Stimulated activated CD8-positive, alpha-beta memory T cell treated with anti-CD3 and anti-CD28 coated beads, Interleukin-4, amount 100 ng/mL, for 1 hour (primary cell): ENCODE measurements at places on chromosomes 5 and 9.

GRCh38 chr5:123285122-123286023, 137.8 kb downstream of the CEP120 start:
- no peak for DNase-seq

- no peak for DNase-seq
Measured at GRCh38 chr5:119319401-119319800, 36.4 kb upstream of the TNFAIP8 start.

DNA sequence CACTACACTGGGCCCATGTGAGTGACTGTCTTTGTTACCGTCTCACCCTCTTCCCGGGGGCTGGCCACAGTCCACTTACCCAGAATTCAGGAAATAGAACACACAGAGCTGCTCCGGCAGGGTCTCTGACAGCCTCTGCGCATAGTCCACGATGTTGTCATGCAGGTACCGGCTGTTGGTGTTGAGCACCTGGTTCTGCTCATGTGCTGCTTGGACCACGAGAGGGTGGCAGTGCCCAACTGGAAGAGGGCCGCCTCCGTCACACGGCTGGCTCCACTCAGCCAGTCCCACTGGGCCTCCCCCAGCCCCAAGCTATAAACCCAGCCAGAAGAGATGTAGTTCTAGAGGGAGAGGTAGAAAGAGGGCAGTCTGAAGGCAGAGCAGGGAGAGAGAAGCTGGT, 2.7 kb downstream of the PHYKPL start:
- no peak for DNase-seq

DNA sequence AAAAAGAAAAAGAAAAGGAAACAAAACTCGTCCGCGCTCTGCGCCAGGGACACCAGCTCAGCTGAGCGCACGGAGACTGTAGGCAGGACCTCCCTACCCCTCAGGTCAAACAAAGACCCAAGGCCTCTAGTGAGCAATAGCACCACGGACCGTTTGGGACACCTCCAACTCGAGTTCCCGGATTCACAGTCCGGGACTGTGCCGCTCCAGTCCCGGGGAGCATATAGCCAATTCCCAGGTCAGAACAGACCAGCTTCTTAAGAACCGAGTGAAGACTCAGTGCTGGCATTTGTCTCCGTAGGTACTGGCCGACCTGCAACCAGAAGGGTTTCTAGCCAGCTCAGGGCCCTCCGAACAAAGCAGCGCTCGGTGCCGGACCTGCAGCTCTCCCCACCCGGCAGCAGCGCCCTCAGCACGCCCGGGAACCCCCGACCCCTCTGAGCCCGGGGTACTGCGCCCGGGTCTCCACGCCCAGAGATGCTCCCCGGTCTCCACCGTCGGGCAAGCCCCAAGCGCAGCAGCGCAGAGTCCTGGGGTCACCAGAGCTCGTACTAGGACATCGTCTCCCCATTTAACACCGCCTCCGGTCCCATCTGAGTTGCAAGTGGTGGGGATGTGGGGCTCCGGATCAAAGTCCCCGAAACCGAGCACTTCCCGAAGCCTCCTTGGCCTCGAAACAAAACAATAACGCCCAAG, 591 bp downstream of the ABCA1 start:
- no peak for DNase-seq

DNA sequence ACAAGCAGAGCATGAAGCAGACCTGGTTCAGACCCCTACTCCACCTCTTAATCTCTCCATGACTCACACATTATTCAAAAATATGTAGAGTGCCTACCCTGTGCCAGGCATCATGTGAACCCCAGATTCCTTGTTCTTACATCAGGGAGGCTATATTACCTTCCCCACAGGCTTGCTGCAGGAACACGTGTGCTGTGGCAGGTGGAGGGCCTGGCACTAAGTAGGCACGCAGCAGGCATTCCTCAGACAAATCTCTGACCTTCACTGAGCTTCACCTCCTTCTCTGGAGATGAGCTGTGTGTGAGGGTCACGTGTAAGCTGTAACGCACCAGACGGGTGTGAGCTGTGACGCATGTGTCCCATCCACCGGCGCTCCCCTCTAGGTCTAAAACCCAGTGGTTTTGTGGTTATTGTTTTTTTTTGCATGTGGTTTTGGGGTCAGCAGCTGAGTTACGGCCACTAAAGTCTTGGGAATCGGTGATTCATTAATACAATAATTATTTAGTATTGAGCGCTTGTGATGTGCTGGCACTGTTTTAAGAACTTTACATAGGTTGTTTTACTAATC, 30.3 kb downstream of the ANGPTL2 start:
- DNase-seq = no peak

DNA sequence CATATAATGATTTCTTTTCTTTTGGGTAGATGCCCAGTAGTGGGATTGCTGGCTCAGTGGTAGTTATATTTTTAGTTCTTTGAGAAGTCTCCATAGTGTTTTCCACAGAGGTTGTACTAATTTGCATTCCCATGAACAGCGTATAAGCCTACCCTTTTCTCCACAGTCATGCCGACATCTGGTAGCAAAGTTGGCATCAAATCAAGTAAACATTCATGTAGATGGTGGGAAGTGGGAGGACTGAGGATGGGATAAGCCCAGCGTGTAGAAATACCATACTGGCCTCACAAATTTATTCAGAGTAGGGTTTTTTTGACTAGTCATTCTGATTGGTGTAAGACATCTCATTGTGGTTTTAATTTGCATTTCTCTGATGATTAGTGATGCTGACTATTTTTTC, 115.4 kb downstream of the EGFLAM start:
- no peak for DNase-seq
